ENCODE measurements at places on chromosomes 16 and 17.

GRCh38 chr16:82040296-82040695 lies 5.2 kb downstream of the HSD17B2 start:
- no peak for DNase-seq

- DNase-seq: no peak
Observed at GRCh38 chr16:66874079-66874775, 6.1 kb upstream of the PDP2 start.

- DNase-seq: no peak
Observed at GRCh38 chr16:88088161-88088581, 136.9 kb downstream of the BANP start.

DNA sequence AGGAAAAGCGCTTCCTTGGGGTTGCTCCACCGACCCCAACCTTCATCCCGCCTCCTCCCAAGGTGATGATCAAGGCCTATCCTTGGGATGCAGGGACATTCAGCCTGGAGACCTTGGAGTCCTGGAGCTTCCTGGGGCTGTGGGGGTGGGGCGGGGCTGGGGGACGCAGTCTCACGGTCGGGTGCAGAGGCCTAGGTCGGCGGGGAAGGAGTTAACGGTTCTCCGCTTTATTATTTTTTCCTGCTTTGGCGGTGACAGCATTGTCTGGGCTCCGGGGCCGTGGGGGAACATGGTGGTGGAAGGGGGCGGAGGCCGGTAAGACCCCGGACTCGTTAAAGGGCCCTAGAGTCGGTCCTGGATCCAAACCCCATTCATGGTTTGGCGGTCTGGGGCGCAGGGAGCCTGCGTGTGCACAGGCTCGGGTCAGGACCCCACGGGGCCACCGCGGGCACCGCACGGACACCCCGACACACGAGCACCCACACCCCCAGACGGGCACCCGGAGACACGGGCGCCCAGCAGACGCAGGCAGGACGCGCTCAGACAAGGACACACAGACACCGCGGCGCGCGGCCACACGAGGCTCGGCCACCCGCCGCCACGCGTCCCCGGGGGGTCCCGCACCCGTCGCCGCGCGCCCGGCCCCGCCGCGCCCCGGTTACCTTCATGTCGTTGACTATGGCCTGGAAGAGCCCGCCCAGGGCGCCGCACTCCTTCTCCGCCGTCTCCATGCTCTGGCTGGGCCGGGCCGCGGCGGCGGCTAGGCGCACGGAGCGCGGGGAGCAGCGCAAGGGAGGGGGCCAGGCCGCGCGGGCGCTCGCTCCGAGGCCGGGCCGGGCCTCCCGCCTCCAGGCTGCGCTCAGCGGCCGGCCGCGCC lies 554 bp downstream of the MTSS2 start:
- DNase-seq: no peak

DNA sequence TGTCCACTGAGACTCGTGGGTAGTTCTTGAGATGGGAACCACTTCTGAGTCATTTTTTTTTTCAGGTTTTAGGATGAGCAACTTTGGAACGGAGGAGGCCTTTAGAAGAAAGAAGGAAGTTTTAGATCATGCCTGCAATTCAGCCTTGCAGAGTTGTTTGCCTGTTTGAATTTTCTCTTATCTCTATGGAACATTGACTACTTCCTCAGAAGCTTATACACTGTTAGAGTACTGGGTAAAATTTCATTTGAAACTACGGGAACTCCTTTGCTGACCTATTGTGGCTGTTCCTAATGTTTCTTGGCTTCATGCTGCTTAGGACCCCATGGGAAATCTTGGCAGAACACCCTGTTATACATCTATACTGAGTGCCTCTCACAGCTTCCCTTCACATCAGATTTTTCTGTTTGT lies 70.8 kb downstream of the MAP2K6 start:
- no peak for DNase-seq

DNA sequence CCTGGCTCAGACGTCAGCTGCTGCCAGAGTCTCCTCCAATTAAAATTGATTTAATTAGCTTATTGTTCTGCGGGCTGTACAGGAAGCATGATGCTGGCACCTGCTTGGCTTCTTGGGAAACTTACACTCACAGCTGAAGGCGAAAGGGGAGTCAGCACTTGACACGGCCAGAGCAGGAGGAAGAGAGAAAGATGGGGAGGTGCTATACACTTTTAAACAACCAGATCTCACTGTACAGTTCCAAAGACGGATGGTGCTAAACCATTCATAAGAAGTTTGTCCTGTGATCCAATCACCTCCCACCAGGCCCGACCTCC lies 1.4 kb upstream of the PRDM7 start:
- no peak for DNase-seq

GRCh38 chr17:73722165-73722564 lies 77.9 kb upstream of the SDK2 start:
- DNase-seq: no peak

All from G401 (cell line).